ENCODE measurements at places on chromosomes 5 and 9.

- DNase-seq = no peak
Observed at GRCh38 chr9:68964102-68964541, 49.8 kb downstream of the PRKACG start.

DNA sequence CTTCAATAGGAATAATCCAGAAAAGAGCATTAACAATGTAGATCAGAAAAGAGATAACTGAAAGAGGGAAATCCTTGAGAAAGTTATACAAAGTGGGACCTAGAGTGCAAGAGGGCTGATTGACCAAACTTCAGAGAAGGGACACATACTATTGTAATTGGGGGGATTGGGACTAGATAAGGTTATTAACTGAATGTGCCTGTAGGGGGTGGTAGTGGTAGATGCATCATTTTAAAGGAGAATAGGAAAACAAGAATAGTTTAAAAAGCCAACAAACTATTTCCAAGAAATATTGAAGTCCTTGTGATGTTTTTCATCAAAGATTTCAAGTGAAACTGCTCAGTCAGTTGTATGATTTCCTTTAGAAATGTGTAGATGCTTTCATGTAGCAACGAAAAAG lies 468.5 kb downstream of the TAF11L14 start:
- no peak for DNase-seq

DNA sequence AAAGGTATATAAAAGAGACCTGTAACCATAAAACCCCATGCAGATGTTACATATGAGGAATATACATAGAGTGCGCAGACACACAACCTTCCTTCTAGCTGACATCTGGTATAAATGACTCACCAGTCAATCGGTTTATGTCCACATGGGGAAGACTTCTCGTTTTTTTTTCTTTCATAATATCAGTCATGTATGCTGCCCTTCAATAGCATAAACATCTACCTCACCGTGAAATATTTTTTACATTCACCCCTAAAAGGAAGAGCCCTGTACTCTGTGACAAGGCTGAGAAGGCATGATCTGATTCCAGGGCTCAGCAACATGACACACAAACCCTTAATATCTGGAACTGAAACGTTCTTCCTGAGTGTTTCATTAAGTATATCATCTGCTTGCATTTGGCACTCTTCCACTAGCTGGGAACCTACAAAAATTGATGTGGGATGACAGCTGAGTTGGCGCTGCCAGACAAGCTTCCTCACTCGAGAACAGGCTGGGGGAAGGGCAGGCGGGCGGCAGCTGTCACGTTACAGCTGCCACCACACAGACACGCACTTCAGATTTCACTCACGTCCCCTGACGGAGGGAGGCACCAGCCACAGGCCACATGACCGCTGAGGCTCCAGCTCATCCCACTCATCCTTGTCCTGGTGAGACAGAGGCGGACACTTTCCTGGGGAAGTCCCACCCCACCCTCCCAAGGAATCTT lies 74.2 kb downstream of the SHB start:
- DNase-seq = no peak

- no peak for DNase-seq
Observed at GRCh38 chr9:19998823-19999455, 210.1 kb upstream of the SLC24A2 start.

DNA sequence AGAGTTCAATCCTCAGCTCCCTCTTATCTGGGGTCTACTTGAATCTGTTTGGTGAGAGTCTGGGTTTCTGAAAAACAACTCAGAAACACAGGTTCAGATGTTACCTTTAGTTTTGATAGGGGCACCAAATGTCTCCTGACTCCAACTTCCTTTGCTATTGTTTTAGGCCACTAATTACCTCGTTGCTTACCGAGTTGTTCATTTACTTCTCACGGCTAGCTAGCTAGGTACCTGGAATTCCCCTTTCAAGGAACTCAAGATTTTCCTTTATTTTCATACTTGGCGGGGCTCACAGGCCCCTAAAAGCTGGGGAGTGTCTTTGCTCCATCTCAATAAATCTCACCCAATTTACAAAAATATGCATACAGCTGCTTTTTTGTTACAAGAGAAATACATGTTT lies 111.4 kb downstream of the SLC28A3 start:
- no peak for DNase-seq

GRCh38 chr5:131081374-131081773 lies 83.7 kb downstream of the HINT1 start:
- DNase-seq = no peak
